ENCODE measurements at places on chromosomes 6 and 20.

DNA sequence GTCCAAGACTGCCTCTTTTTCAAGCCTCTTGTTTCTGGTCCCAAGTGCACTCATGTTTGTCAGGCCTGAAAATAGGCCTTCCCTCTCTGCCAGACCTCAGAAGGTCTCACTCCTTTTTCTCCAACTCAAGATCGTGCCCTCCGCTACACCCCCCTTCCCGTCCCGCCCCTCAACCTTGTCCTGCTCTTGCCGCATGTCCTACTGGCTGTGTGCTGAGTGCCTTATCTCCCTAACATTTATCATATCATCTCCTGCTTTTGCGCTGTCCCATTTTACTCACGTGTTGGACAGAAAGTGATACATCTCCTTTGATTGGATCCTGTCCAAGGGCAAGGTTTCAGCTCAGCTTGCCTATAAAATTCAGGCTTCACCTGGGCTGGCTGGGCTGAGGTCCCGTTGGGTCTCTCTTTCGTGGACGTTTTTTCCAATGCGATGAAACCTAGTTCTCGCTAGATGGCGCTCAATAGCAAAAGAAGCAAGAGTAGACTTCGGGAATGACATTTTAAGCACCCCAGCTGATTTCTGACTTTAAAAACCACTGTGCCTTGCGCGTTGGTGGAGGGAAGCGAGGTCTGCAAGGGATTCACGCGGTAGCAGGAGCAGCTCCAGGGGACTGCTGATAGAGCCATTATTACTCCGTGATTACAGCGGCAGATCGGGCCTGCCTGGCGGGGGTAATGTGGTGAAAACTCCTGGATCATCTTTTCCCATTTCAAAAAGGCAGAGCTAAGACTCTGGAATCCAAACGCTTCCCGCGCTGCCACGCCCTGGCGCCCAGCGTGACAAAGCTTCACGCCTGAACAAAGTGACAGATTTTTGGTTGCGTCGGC is 137.6 kb downstream of the IMPG1 start:
- DNase-seq, result no peak

GRCh38 chr20:49896204-49896603 is 19.1 kb downstream of the SPATA2 start:
- DNase-seq, result no peak

- DNase-seq, result no peak
These were observed 99.5 kb upstream of the SIRPG start for GRCh38 chr20:1757072-1757471.

- DNase-seq, result no peak
These were observed 481.3 kb upstream of the SULF2 start for GRCh38 chr20:48266571-48266970.

DNA sequence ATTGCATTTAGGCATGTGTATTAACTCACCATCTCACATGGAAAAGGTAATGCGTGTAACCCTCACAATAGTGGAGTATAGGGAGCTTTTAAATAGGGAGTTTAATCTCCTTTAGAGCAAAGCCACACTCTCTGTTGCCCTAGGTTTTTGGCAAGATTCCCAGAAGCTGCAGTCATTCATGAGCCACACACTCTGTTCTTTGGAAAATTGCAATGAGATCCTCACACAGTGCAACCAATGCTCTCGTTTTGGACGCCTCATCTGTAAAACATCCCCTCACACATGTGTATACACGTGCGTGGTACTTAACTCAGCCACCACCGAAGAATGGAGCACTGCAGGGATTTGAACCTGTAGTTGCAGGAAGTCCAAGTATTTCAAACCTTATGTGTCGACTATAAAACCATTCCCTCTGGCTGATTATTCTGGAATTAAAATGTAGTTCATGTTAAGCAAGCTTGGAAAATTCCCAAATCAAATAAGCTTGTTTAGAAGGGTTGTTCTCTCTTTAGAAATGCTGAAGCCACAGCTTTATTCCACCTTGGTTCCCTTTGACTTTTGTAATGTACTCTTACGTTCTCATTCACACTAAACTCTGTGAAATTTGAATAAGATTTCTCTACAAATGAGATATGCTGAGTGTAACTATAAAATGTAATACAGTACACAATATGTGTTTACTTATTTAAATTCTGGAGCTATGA is 489.8 kb upstream of the MANEA start:
- DNase-seq, result no peak

DNA sequence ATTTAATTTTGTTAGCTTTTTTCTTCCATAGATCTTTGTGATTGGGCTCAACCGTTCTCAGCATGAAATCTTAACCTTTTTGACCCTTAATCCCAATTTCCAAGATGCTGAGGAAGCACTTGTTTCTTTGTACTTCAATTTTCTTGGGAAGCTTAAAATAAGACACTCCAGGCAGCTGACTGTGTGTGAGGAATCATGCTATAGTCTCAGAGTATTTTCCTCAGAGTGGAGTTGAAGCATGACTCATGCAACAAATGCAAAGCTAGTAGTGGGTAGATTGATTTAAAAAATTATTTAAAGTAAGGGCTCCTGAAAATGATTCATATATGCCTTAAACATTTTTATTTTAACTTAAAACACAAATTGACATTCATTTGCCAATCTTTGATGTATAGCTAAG is 168.7 kb downstream of the BTBD3 start:
- no peak for DNase-seq

GRCh38 chr6:138689849-138690248 is 83.7 kb upstream of the CCDC28A start:
- DNase-seq, result no peak

DNA sequence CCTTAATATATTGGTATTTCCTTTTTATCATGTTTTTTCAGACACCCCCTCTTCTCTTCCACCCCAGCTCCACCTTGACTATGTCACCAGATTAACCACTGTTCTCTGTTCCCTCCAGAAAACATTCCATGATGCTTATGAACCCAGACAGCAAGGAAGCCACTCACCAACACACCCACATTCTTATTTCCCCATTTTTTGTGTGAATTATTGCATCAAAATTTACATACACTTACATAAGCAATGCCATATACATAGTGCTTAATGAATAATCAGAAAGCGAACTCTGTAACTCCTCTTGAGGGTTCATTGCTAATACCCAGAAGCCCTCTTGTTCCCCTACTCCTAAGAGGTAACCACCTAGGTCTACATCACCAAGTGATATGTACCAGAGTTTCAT is 182.3 kb upstream of the CDYL start:
- DNase-seq, result no peak

DNA sequence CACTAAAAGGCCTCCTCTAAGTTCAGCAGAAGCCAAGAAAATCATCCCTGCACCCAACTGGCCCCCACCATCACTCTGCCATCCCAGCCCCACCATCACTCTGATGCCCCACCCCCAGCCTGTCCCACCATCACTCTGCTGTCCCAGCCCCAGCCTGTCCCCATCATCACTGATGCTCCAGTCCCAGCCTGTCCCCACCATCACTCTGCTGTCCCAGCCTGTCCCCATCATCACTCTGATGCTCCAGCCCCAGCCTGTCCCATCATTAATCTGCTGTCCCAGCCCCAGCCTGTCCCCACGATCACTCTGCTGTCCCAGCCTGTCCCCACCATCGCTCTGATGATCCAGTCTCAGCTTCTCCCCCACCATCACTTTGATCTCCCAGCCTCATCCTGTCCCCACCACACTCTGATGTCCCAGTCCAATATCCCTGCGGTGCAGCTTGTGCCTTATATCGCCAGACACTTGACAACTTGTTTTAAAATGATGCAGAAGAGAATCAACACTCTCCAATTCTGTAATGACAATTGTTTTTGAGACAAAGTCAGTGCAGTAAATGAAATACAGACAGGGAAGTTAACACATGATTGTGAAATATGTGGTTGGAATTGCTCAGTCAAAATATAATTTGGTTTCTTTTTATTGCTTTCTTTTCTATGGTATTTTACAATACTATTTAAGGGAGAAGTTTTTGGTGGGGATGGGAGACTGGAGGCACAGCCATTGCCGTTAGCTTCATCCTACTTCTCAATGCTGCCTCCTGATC is 100.8 kb downstream of the TNFAIP3 start:
- no peak for DNase-seq

DNA sequence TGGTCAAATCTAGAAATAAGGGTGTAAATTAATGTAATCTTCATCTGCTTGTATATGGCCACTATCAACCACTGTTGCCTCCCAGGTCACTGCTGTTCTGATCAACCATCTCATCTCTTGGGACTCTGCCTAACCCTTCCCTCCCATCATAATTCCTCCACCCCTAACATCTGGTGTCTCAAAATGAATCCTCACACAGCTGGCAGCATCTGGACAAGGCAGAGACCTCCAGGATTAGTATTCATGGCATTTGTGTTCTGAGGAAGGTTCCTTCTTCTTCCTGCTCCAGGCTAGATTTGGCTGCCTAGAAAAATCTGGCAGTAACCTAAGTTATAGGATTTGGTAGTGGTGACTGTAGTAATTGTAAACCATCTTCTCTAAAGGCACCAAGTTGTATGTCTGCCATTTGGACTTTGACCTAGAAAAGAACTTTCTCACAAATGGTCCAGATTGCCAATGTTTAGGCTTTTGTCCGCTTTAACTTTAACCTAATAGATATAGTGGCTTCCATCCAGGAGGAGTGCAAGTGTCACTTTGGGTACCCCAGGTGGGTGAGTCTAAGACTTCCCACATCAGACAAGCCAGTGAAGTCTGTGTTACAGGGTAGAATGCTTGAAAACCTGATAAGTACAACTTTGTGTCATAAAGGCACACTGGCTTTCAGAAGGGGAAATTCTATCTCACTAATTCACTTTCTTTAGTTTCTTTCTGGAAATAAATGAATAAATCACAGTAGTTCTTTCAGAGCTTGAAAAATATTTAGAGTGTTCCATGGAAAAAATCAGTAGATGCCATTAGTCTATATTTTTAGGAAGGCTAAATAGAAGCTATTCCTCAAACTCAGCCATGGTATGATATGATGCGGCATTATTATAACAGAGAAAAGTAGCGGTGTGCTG is 3.0 kb upstream of the PHACTR2 start:
- DNase-seq, result no peak

DNA sequence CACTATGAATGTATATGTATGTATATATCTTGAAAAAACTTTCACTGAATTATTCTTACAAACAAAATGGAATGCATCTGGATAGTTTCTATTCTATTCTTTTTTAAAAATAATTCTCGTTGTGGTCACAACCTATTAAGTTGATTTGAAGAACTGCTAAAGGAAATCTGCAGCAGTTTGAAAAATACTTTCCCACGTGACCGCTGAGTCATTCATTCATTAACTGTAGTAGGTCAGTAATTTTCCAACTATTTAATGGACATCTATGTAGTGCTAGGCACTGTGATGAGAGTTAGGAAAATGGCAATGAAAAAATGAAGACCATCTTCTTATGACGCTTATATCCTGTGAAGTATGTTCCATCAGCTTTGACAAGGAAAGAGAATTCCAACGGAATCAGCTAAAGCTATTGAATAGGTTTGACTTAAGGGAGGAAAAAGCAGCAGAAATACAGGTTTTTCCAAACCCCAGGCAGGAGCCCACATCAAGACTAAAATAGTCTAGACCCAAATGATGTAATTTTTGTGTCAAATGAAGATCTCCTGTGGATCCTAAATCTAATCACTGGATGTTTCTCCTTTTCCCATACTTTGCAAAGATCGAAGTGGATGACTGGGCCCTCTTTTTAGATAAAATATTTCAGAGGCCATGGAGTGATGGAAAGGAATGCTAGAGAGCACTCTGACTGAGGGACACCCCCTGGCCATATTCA is 4.1 kb upstream of the EFHC1 start:
- DNase-seq, result no peak

GRCh38 chr6:69601132-69601531 is 195.7 kb downstream of the LMBRD1 start:
- no peak for DNase-seq

DNA sequence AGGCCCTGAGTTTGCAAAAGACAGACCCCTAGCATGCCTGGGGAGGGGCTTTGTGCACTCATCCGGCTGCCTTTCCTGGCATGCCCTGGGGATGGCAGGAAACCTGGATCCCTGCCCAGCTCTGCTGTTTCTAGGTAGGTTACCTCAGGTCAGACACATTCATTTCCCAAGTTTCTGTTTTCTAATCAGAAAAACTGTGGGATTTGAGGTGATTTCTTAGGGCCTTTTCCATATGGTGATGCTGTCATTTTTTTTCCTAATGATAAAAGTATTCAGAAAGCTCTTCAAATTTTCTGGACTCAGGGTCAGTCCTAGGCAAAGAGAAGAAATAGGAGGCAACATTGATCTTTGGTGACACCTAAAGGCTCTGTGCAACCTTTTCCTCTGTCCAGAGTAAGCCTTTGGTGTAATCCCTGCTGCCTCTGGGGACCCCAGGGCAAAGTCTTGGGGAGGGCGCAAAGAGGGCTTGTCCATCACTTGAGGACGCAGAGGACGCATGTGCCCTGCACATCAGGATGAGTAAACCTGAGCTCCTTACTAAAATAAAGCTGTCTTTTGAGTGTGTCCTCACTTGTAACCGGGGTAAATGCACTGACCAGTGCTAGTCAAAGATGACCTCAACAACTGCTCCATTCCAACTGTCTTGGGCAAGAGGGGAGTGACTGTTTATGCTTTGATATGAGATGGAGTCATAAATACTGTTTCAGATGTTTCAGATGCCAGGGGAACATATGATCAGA is 13.5 kb upstream of the TRAM2 start:
- no peak for DNase-seq

- no peak for DNase-seq
These were observed 12.2 kb downstream of the LIN28B start for GRCh38 chr6:104969108-104969507.

GRCh38 chr6:86440608-86441007 is 496.7 kb upstream of the HTR1E start:
- no peak for DNase-seq

DNA sequence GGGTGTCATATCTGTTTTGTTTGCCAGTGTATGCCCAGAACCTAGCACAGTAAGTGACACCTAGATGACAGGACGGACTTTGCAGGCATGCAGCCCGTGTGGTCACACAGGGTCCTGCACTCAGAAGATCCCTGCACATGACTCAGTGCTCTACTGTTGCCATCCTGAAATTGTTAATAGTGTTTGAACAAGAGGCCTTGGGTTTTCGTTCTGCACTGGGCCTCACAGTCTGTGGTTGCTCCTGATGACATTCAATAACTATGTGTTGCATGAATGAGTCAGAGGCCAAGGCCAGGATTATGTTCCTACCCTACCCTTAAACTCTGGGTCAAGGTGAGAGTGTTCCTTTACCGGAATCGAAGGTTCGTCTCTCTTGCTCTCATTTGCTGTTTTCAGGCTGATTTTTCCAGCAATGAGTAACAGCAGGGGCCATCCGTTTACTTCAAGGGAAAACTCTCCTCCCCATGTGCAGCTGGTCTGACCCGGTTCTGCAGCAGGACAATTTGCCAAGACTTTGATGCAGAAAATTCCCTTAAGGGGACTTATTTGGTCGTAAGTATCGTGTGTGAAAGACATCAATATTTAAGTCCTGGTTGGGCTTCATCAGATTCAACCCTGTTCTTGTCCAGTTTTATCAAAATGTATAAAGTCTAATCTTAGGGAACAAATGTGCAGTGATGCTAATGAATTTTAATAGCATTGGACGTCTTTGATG is 13.0 kb upstream of the PFDN4 start:
- no peak for DNase-seq

DNA sequence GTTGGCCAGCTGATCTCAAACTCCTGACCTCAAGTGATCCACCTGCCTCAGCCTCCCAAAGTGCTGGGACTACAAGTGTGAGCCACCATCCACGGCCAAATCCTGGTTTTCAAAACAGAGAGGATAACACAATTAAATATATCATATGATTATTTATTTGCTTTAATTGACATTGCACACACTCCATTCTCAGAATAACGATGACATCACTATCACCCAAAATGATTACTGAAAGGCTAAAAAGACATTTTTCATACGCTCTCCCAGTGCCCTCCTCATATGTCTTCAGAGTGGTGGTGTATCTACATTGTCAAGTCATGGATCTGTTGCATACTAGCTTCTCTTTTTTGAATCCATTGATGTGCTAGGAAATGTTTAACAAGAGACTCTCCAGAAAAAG is 18.5 kb upstream of the CEP43 start:
- no peak for DNase-seq

Measured in effector CD4-positive, alpha-beta T cell (primary cell).